Osteoblast (primary cell): ENCODE measurements at places on chromosomes 5 and 9. TPM values are rescaled to one million over a fixed set of nuclear protein-coding genes. Genes with fewer than 3 reads are reported as not detected.

GRCh38 chr9:2255128-2255527 is 240.0 kb downstream of the SMARCA2 start:
- DNase-seq = peak; percentile 18

DNA sequence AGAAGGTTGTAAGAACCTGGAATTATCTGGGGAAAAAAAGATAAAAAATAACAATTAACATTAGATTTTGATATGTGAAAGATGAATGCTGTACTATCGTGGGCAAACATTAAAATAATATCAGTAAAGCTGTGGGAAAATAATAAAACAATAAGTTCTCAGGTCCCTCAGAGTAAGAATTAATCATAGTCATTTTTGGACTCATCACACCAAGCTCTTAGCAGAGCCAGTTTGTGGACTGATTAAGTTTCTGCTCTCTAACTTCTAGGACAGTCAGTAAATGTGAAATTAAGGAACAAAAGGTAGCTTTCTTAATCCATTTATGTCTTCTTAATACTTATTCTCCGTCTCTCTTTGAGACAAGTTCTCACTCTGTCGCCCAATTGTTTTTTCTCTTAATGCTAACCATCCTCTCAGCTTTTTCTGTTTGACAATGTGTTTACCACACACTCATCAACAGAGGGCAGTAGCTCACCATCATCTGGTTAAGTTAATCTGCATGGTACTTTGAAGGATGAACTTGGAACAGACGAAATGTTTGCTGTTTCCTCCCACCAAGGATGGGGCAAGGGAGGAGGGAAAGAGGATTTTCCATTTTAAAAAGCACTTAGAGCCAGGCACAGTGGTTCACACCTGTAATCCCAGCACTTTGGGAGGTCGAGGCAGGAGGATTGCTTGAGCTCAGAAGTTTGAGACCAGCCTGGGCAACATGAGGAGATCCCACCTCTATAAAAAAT is 5.3 kb upstream of the ACO1 start:
- DNase-seq = peak; percentile 78

DNA sequence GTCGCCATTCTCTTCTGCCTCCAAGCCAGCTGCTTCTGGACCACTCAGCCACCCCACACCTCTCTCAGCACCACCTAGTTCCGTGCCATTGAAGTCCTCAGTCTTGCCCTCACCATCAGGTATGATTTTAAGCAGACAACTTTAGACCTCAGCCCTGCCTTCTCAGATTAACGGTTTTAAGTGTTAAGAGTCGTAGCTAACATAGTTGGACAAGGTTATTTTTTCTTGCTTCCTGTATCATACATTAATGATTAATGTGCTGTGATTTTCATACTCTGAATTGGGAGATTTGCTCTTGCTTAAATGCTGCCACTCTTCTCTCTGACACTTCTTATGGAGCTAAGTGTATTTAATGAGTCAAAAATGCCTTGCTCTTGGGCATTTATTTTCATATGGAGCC is 20.8 kb downstream of the NUP214 start:
- DNase-seq = no peak

DNA sequence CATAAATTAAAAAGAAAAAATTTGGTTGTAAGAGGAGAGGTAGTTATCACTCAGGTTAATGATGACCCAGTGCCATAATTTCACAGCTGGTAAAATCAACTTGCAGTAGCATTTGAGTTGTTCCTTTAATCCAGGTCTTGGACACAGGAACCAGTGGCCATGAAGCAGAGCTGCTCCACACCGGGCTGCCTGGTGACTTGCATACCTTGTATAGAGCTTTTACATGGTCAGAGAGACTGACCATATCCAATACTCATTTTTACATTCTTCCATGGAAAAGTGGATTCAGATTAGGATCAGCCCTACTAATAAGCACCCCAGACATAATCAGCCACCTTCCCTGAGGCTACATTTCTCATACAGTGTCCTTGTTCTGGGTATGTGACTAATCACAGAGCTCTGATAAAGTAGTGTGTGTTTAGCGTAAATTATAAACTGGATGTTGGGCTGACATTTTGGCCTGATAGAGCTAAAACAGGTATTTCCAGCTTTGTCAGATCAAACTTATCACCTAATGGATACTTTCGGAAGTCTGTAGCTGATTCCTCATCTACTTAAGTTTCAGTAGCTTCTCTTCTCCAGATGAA is 77.0 kb upstream of the ZSWIM6 start:
- no peak for DNase-seq

BARHL1 gene
- total RNA-seq = not detected in 2 replicates

DNA sequence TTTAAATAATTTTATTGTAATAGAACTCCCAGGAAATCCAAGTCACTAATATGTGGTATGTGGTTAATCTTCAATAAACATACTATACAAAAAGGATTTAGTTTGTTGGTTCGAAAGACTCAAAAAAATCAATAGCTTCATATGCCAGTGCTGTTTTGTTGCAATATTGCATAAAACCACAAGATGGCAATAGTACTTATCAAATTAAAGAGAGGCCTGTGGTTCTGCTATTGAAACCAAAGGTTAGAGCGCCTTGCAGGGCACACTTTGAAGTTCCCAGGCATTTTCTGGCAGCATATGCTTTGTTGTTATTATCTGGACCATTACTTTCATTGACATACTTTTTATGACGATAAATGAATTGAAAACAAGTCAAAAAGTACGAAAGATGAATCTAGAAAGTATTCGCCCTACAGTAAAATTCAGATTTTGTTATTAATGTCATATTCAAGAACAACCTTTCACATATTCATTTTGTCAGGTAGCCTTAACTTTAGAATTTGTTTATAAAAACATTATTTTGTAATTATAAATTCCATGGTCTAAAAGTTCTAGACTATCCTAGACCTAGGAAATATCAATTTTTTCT is 316.3 kb downstream of the MCTP1 start:
- peak; percentile 88 for DNase-seq

- no peak for DNase-seq
Measured at GRCh38 chr9:99244344-99245260, 22.5 kb downstream of the SEC61B start.

DNA sequence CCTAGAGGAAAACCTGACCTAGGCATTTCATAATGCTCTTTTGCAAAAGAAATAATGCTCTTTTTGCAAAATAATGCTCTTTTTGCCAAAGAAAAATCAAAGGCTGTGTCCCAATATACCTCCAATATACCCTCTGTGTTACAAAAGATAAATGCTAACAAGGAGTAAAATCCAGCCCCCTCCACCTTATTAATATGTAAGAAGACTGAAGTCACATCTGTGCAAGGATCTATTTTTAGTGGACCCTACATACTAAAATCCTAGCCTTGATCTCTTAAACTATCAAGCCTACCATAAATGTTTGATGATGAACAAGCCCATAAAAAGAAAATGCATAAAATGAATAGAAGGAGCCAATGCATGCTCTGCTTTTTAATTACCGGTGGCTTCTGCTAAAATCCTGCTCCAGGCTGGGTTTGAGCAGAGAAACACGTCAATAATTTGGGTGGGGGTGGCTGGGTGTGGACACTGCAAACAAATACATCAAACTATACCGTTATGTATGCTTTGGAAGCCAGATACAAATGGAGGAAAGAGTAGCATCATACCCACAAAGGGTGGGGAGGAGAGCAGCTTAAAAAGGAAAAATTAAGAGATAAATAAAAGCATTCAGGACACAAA is 131.6 kb downstream of the SEMA6A start:
- no peak for DNase-seq

SLCO6A1 gene
- total RNA-seq = not detected in 2 replicates

DNA sequence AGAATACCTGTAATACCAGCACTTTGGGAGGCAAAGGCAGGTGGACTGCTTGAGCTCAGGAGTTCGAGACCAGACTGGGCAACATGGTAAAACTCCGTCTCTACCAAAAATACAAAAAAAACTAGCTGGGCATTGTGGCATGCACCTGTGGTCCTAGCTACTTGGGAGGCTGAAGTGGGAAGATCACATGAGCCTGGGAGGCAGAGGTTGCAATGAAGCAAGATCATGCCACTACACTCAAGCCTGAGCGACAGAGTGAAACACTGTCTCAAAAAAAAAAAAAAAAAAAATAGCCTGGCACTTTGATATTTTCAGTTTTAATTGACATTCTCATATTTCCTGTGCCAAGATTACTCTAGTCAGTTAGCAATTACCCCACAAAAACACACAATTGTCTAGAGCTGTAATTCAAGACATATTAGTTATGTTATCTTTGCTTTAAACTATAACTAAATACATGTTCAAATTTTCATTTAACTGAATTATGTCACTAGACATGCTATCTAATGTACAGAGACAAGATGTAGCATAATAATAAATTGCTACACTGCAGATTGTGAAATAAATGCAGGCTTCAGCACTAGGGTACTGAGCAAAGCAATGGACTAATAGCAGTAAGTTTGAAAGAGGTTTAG is 378.2 kb upstream of the GRAMD2B start:
- no peak for DNase-seq

RGS7BP gene
- under 0.01 and 0.36 TPM in 2 replicates for total RNA-seq

GRCh38 chr5:54009828-54010227 is 300.5 kb downstream of the ARL15 start:
- DNase-seq = no peak

GRCh38 chr9:27489087-27489876 is 34.8 kb upstream of the IFNK start:
- no peak for DNase-seq

GRCh38 chr5:100299261-100299660 is 235.9 kb upstream of the FAM174A start:
- DNase-seq = no peak

GARIN3 gene
- not detected in 2 replicates for total RNA-seq

ELOVL7 gene
- under 0.01 TPM in 2 replicates for total RNA-seq

GRCh38 chr5:82849885-82850284 is 227.3 kb downstream of the TMEM167A start:
- DNase-seq = no peak

DNA sequence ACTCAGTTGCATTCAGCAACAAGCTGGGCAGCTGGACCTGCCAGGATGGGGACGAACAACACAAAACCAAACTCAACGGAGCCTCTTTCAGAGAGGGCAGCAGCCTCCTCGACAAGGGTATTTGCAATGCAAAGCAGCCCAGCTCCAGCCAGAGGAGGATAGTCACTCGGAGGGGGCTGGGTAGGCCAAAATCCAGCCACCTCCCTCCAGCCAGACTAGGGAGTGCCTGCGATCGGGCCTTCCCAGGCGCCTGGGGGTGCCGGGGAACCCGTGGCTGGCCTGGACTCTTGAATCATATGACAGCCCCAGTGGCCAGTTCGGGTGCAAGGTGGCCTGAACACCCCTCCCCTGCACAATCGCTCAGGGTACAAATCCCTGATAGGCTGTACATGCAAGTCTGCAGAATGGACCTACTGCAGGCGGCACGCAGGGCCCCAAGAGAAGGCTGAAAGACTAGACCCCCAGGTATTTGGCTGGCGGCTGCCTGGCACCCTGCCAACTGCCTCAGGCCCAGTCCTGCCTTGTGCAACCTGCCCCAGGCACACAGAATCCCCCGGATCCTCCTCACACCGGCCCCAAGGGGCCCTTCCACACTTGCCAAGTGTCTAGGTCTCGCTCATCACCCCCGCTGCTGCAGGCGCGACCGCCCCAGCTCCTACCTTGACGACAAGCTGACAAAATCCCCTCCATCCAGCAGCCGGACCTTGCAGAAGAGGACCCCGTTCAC is 1.3 kb downstream of the EEIG1 start:
- DNase-seq = peak; percentile 95

TMEM174 gene
- total RNA-seq = not detected in 2 replicates

GRCh38 chr9:124263800-124264426 is 6.2 kb downstream of the NEK6 start:
- peak; percentile 53 for DNase-seq
